ENCODE measurements at places on chromosomes 5 and 9. TPM values are rescaled to one million over a fixed set of nuclear protein-coding genes. Genes with fewer than 3 reads are reported as not detected.

Gene PCDHGA11
- 0.02 TPM for total RNA-seq

Gene ASB6
- total RNA-seq = 24.0 TPM

Gene PPP2R2B
- total RNA-seq = 0.14 TPM

Gene LECT2
- not detected for total RNA-seq

Gene ENC1
- total RNA-seq = 8.9 TPM

Gene CDO1
- not detected for total RNA-seq

Gene RECK
- total RNA-seq = 6.9 TPM

Gene GFRA3
- 0.10 TPM for total RNA-seq

Measured in A549 treated with CORT108297 at 1 μM for 4 hours (cell line).